ENCODE measurements at places on chromosomes 7 and 10. TPM values are rescaled to one million over a fixed set of nuclear protein-coding genes. Genes with fewer than 3 reads are reported as not detected.
A peak's percentile ranks its signal among the peaks of the same experiment; 100 is the strongest.

SEMA3D gene
- total RNA-seq = not detected

ADARB2 gene
- total RNA-seq = 2.2 TPM

BZW2 gene
- total RNA-seq = 89.8 TPM

- no peak for DNase-seq
Measured at GRCh38 chr7:117581424-117581823, 101.6 kb downstream of the CFTR start.

GRCh38 chr10:130016993-130017630, 53.0 kb upstream of the EBF3 start:
- no peak for DNase-seq

GRCh38 chr7:106285855-106286492, 1.2 kb upstream of the NAMPT start:
- DNase-seq = peak; percentile 67

DNA sequence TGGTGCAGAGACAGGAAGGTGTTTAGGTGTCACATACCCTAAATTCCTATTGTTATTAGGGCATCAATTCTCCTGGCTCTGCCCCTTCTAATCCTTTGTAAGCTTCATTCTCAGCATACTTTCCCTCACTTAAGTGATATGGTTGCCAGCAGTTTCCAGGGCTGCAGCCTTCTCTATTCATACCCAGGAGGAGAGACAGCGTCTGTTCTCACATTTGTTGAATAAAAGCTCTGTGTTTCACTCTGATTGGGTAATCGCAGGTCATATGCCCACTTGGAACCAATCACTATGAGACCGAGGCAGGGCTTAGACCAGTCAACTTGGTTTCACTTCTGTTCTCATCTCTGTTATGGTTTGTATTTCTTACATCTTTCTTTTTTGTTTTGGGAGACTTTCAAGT, 109.6 kb upstream of the MTPN start:
- DNase-seq = peak; percentile 19

- DNase-seq = no peak
Measured at GRCh38 chr7:152902054-152902453, 142.5 kb downstream of the ACTR3B start.

- DNase-seq = peak; percentile 62
Measured at GRCh38 chr10:69327463-69328379, 49.4 kb downstream of the HK1 start.

GRCh38 chr10:23345861-23346260, 1.3 kb upstream of the C10orf67 start:
- no peak for DNase-seq

- no peak for DNase-seq
Measured at GRCh38 chr7:111827863-111828504, 265.7 kb upstream of the IMMP2L start.

Measured in activated CD4-positive, alpha-beta memory T cell treated with anti-CD3 and anti-CD28 coated beads for 36 hours (primary cell).